ENCODE measurements at places on chromosomes 16 and 17.

GRCh38 chr17:4974115-4974670 is 6.6 kb upstream of the SPAG7 start:
- DNase-seq: no peak

GRCh38 chr16:16073891-16074881 is 124.8 kb downstream of the ABCC1 start:
- no peak for DNase-seq

DNA sequence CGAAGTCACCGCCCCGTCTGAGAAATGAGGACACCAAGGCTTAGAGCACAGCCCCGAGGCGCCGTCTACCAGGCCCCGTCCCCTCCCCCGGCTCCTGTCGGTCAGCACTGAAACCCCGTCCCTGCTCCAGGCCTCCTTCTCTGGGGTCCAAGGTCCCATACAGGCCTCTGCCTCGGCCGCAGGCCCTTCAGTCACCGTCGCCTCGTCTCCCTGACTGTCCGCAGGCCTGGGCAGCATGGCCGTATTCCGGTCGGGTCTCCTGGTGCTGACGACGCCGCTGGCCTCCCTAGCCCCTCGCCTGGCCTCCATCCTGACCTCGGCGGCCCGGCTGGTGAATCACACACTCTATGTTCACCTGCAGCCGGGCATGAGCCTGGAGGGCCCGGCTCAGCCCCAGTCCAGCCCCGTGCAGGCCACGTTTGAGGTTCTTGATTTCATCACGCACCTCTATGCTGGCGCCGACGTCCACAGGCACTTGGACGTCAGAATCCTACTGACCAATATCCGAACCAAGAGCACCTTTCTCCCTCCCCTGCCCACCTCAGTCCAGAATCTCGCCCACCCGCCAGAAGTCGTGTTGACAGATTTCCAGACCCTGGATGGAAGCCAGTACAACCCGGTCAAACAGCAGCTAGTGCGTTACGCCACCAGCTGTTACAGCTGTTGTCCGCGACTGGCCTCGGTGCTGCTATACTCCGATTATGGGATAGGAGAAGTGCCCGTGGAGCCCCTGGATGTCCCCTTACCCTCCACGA is 617 bp downstream of the COASY start:
- DNase-seq: no peak

DNA sequence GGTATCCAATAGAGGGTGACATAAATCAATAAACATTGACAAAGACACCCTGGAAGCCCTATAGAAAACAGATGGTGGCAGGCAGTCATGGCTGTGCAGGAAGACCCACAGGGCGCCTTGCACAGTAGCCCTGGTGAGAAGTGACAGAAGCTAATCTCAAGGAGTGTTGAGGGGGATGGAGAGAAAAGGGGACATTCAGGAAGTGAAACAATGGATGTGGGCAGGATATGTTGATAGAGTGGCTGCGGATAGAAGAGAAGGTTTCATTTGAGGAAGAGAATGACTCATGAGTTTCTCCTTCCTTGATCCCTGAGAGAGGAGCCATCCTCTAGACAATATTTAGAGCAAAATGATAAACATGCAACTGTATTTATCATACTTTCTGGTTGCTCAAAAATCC is 468.8 kb upstream of the HSBP1 start:
- no peak for DNase-seq

- DNase-seq: no peak
Observed at GRCh38 chr17:73018599-73018998, 73.9 kb downstream of the SLC39A11 start.

- DNase-seq: no peak
Observed at GRCh38 chr17:81405411-81405872, 10.2 kb downstream of the BAHCC1 start.

DNA sequence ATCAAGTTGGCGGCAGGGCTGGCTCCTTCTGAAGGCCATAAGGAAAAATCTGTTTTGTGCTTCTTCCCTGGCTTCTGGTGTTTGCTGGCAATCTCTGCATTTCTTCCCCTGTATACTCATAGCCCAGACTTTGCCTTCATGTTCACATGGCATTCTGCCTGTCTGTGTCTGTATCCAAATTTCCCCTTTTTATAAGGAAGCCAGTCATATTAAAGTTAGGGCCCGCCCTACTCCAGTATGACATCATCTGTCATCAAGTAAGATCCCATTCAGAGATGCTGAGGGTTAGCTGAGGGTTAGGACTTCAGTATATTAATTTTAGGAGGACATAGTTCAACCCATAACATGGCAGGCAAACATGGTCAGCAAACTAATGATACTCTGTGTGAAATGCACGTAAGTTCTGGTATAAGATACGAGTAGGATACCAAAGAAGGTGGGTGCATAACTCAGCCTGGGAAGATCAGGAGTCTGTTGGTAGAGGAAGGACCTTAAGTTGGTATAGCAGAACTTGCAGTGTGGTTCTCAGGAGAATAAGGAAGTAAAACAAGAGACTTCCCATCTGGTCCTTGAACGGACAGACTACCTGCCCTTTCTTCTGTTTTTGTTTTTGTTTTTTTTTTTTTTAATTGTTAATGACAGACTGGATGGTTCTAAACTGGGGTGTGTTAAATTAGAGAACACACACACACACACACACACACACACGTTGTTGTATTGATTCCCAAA is 13.9 kb downstream of the MAP2K6 start:
- DNase-seq: no peak

DNA sequence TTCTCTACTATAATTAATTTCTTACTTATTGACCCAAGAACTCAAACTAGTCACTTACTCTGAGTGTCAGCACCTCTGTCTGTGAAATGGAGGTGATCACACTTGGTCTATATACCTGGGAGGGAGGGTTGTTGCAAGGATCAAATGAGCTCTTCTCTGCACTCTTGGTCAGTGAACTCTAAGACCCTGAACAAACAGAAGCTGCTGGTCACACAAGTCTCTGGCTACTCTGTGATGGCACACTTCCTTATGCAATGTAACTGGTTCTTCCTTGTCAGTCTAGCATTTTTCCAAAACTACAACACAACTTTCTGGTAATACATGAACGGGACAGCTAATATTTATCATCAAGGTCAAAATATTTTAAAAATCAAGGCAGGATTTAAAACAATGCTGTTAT is 40.7 kb downstream of the GNA13 start:
- DNase-seq: no peak

- DNase-seq: no peak
Observed at GRCh38 chr17:40293363-40293762, 5.7 kb downstream of the CDC6 start.

GRCh38 chr17:79202480-79202879 is 127.9 kb downstream of the ENGASE start:
- DNase-seq: no peak

GRCh38 chr17:46984892-46985291 is 5.8 kb upstream of the RPRML start:
- DNase-seq: no peak

DNA sequence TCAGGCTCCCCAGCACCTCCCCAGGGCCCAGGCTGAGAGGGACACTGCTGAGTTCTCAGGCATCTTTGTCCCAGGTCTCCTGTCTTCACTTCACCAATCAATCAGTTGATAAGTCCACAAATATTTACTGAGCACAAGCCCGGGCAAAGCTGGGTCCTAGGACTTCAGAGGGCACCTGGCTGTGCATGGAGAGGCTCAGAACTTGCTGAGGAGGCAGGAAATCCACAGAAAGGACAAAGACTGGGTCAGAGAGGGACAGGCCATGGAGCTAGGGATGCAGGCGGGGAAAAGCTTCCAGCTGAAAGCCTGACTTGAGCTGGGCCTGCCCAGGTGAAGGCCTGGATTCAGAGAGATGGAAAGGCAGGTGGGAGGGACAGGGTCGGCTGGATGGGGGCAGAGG is 33.2 kb upstream of the C1QL1 start:
- DNase-seq: no peak

DNA sequence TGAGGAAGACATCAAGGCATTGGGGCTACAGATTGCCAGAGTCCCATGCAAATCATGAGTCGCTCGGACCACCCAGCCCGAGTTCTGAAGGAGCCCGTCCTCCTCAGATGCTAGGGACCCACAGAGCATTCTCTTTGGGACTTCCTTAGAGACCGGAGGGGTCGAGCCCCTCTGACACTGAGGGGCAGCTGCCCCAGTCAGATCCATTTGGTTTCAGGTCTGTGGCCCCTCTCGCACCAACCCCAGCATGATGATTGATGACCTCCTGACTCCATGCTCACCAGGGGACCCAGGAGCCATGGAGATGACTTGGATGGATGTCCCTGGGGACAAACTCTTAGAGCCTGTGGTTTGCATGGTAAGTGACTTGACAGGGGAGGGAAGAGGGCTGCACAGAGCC is 8.0 kb downstream of the PDF start:
- DNase-seq: no peak

Data from NCI-H1436 (cell line).